ENCODE measurements at places on chromosomes 4 and X.

- no peak for DNase-seq
Measured at GRCh38 chr4:824461-825062, 1.4 kb downstream of the CPLX1 start.

DNA sequence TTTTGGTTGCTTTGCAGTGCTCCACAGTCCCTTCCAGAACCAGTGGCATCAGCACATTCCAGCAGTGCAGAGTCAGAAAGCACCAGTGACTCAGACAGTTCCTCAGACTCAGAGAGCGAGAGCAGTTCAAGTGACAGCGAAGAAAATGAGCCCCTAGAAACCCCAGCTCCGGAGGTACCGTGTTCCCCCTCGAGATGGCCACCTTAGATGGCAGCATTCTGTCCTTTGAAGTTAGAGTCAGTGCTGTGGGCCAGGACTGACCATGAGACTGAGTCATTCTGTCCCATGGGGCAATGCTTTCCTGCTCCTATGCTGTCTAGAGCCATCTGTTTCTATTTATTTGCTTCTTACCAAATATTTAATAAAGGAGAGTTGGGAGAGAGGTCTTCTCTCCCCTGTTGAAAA lies 112.3 kb downstream of the KLHL8 start:
- peak; percentile 89 for DNase-seq

DNA sequence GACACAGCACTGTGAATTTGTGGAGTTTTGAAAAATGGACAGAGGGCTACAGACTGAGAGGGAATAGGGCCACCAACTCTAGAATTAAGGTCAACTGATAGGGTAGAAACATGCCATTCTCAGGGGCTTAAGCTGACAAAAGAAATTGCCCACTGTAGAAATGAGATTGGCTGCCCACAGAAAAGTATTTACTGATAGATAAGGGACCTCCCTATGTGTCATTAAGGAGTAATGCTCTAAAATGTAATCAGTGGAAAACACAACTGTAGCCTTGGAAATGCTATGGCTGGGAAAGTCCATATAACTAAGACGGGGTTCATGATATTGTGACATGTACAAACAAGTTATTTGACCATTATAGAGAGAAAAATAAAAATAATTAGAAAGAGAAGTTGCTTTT lies 4.6 kb downstream of the RTL9 start:
- DNase-seq = no peak

DNA sequence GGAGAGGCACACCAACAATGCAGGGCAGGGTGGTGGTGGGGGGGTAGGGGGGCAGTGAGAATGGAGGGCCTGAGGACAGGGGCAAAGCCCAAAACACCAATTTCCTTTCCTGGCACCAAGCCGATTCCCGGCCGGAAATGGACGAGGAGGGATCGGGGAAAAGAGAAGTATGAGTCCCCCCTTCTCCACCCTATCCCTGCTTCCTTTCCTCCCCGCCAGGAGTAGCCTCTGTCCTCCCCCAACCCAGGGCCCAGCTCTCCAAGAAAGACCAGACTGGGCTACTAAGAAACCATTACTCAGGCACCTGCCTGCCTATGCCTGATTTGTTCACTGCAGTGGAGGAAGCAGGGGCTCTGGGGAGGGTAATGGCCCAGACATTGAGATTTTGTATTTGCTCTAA lies 402 bp downstream of the CCDC120 start:
- DNase-seq = no peak

- peak; percentile 20 for DNase-seq
Measured at GRCh38 chr4:187027272-187027671, 303.6 kb upstream of the FAT1 start.

Data from EL (cell line).